ENCODE measurements at places on chromosomes 4 and X.

- DNase-seq = peak; percentile 19
Measured at GRCh38 chr4:114281164-114281960, 301.9 kb upstream of the ARSJ start.

- no peak for DNase-seq
Measured at GRCh38 chr4:148059617-148060180, 327.8 kb downstream of the ARHGAP10 start.

DNA sequence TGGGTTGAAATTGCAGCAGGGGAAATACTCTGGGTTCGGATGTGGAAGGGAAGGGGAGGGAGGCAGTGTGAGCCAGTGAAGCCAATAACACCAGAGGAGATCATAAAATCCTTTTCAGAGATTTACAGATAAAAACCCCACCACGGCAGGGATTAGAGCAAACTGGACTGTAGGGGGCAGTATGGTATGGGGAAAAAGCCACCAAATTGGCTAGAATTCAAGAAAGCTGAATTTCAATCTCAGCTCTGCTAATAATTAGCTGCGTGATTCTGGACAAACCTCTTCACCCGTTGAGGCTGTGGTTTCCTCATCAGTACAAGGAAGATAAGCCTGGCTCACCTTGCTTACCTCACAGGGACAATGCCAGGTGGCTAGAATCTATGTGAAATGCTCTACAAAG, 108.1 kb downstream of the ATG4A start:
- no peak for DNase-seq

- DNase-seq = no peak
Measured at GRCh38 chrX:45710081-45710801, 509.6 kb upstream of the DIPK2B start.

- DNase-seq = no peak
Measured at GRCh38 chr4:113285501-113285900, 236.0 kb downstream of the ANK2 start.

All from hindlimb muscle (tissue), 1 donor.